Foreskin fibroblast (primary cell): ENCODE measurements at places on chromosomes 12 and 14.

DNA sequence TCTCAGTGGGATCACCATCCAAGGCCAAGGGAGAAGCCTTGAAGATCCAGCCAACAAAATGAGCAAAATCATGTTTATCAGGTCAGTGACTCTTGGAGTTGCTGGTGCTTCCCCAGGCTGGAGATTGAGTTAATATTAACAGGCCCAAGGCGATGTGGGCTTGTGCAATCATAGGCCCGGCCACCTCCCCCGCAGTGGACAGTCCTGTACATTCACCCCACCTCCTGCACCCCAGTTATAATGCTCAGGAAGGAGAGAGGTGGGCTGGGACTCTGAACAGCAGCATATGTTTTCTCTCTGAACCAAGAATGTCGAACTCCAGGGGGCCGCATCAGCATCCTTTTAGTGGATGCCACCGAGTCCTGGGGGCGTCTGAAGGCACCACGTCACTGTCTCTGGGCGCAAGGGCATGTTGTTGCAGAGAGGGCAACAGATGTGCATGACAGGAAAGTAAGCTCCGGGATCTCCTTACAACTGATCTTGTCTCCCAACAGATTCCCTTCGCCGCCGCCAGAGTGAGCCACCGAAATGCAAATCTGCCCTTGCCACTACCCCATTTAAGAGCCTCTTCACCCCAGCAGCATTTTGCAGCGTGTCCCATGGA lies 32.2 kb upstream of the SERPINA6 start:
- peak; percentile 74 for DNase-seq

DNA sequence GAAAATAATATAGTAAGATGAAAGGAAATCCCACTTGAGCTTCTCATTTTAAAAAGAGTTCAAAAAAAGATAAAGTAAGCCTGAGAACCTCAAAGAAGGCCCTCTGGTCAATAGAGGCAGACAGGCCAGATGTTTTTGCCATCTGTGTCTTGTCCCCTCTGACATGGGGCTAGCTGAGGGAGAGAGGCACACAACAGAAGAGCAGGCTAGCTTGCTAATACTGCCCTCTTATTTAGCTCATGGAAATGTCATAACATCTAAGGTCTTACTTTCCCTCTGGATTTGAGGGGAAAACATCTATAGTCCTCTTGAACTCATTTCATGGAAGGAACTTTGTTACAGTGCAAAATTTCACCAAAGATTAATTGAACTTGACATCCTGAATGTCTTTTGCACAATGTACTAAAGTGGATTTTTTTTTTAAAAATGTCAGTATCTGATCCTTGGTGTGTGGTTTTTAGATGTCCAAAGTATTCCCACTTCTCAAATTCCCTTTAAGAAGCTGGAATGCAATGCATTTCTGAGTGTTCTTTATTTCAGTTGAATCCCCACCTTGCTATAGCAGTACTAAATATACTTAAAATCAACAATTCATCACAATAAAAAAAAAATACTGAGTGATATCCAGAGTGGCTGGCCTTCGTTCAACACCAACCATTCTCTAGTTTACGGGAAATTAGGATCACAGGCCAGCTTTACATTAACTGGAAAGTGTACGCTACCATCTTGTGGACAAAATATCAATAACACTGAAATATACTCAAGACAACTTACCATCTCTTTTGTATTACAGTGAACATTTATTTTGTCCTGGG lies 176.7 kb downstream of the PAH start:
- peak; percentile 7 for DNase-seq

GRCh38 chr14:87524011-87524410 lies 469.0 kb downstream of the GALC start:
- DNase-seq, result no peak

DNA sequence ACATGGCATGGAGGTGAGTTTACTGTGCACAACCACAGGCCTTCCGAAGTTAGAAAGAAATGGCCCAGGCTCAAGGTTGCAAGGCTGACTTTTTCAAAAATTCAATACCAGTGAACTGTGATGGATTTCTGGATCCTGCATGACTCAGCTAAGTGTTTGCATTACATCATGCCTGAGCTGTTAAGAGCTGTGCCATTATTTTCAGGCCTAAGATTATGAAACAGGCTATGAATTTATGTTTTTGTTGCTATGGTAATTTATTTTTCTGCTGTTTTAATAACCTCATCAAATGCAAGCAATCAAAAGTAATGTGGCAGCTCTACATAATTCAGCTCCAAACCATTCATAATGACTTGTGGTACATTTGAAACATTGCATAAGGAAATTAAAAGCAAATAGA lies 457.7 kb upstream of the TMEM132C start:
- peak; percentile 71 for DNase-seq

DNA sequence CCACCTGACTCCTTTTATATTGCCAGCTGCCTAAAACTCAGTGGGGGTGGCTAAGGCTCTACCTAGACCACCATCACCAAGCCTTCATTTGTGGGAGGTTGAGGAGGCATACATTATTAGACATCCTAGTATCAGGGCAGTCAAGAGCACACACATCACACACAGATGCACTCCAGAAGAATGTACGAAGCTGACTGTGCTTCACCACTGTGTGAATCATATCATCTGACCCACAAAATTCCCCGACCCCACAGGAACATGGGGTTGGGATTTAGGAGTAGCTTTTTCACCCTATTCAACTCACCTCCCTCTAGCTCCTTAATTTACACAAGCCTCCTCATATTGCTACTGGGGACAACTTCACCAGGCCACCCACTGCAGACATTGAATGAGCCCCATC lies 64.8 kb upstream of the BDKRB2 start:
- no peak for DNase-seq

DNA sequence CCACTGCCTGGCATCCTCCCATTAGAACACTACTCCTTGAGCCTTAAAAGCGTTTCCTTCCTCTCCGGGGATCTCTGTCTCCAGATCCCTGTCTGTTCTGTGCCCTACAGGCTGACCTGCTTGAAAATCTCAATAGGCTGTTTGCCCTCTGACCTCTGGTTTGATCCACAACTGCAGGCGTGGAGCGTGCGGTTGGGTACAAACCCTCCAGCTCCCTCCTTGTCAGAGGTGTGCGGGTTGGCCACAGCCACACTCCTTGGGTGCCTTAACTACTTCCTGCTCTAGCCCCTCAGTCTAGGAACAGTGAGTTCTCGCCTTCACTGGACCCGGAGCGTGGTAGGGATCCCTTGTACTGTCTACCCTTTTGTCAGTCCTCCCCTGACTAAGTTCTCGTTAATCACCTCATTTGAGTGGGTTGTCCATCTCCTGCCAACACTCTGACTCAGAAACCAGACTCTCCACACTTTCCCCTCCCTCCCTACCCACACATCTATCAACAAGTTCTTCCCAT lies 33.1 kb downstream of the CMKLR1 start:
- peak; percentile 49 for DNase-seq

DNA sequence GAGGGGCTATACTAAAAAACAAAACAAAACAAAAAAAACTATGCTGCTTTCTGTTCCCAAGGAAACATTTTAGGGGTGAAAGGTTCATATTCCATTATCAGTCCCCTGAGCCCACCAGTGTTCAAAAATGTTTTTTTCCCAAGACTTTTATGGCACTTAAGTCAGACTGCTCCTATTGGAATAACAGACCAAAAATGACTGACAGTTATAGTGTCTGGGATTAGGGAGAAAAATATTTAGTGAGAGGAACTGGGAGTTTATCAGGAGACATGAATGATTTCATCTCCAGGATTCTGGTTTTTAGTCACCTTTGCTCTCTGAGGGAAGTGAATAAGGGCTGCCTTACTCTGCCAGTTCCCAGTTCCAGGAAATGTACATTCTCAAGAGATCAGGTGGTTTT lies 68.0 kb downstream of the PDE3A start:
- DNase-seq, result peak; percentile 41

DNA sequence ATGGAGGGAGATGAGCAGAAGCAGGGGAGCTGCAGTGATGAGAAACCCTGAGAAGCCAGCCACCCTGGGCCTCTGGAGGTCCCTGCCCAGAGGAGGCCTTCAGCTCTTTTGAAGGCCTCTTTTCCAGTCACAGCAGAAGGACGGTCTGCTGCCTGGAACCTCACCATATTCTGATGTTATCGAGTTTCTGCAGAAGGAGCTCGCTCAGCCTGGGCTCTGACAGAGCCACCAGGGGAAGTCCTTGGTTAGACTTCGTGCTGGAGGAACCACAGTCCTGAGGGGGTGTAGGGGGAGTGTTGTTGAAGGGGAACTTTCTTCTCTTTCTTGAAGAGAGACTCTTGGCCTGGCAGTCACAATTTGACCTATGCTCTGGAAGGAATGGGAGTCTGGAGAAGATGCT lies 25.1 kb upstream of the BATF start:
- DNase-seq, result no peak

DNA sequence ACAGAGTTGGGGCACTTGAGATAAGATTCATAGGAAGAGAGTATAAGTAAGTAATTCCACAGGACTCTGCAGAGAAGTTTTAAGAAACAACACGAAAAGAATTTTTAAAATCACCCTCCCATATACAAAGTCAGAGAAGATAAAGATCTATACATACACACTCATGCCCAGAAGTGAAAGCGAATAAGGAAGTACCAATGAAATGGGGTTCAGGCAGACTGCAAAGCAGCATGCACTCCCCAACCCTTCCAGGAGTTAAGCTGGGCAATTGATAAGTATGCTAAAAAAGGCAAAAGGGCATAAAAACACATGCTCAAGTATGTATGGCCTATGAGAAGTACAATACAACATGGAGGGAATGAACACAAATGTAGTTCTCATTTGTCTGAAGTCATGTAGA lies 246.2 kb upstream of the GRIP1 start:
- no peak for DNase-seq

- no peak for DNase-seq
These were observed 58.2 kb downstream of the CACNA1C start for GRCh38 chr12:2110849-2111566.

DNA sequence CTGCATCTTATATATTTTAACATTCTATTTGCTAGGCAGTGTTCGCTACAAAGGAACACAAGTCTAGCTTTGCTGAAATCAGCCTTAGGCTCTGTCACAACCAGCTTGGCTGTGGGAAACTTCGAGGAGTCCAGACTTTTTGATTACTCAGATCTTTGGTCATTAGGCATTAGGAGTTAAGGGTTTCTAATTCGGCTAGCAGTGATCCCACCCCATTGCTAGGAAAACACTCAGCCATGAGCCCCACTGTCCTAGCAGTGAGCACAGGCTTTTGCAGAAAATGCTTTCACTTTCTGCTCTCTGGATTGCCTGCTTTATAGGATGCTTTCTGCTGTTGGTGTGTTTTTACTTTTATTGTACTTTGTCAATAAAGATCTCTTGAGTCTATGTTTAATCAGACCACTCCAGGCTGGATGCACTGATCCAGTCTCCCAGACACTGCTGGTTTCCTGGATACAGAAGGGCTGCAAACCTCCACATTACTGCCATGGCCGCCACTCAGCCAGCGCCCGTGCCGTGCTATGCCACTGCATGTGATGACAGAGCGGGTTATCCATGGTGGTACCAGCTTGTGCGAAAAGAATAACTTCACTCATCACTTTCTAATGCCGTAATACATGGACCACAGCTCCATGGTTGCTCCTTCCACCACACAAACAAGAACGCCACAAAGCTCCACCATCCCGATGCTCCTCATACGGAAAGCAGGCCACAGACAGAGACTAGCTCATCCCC lies 41.0 kb upstream of the PYGL start:
- no peak for DNase-seq

GRCh38 chr12:116319898-116320621 lies 42.6 kb upstream of the MED13L start:
- peak; percentile 94 for DNase-seq

GRCh38 chr12:92147491-92147890 lies 1.8 kb upstream of the BTG1 start:
- no peak for DNase-seq

GRCh38 chr14:65709576-65709975 lies 297.0 kb downstream of the FUT8 start:
- DNase-seq, result no peak

DNA sequence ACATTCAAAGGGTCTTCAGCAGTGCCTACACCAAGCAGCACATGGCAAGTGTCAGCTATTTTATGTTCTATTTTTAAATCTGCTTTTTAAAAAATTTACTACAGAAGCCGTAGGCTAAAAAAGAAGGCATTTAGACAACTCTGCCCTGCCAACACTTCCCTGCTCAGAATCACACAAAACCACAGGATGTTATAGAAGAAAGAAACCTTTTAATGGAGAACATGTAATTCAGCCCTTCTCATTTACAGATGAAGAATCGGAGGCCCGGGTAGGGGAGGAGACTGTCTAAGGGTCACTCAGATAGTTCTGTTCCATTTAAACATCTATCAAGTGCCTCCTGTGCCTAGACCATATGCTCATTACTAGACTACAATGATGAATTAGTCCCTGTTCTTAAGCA lies 171.8 kb upstream of the NTF3 start:
- no peak for DNase-seq

- peak; percentile 66 for DNase-seq
These were observed 268.7 kb downstream of the ZFP36L1 start for GRCh38 chr14:68523989-68524725.

GRCh38 chr14:103315941-103316340 lies 18.1 kb upstream of the EIF5 start:
- no peak for DNase-seq

DNA sequence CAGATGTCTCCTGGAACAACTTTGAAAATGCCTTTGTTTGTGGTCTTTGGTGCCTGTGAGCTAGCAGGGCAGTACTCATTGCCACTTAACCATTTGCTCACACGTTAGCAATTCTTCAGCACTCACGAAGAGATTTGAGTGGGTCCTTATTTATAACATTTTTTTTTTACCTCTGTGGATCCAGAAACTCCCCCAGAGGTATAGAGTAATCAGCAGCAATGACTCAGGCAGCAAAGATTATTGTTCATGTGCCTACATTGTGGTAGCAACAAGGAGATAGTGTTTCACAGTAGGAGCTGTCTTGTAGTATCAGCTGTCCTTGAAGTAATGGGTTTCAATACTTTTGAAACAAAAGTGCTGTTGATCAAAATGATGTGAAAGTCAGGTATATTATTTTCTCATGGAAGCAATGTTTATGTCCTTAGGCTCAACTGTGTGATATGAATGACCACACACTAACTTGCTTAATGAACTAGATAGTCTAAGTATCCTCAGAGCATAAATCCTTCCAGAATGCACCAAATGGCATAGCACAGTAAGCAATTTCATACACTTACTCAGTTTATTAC lies 304.1 kb downstream of the EGLN3 start:
- DNase-seq, result peak; percentile 61

GRCh38 chr14:95056476-95056875 lies 100.9 kb downstream of the DICER1 start:
- DNase-seq, result no peak

GRCh38 chr12:94080341-94081009 lies 67.9 kb upstream of the PLXNC1 start:
- DNase-seq, result no peak
